ENCODE measurements at places on chromosomes 7 and 10.

- no peak for DNase-seq
Observed at GRCh38 chr7:6579446-6579845, 2.2 kb downstream of the ZDHHC4 start.

- peak; percentile 69 for DNase-seq
Observed at GRCh38 chr7:74449809-74450397, 3.8 kb upstream of the GTF2IRD1 start.

DNA sequence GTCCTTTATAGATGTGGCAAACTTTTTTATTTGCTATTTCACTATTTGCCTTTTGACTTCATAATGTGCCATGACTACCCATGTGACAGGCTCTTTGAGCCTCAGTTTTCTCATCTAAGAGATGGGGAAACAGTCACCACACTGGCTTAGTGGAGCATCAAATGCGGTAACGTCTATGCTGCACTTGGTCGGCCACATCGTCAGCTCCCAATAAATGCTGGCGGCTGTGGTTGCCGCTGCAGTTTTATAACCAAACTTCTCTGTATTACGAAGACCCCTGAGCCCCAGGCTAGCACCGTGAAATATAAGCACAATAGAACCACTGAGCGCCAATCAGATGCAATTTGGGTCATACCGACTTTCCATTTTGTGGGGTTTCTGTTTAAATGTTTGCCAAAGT, 56.2 kb downstream of the PARP12 start:
- no peak for DNase-seq

GRCh38 chr7:158325530-158326381, 261.9 kb downstream of the PTPRN2 start:
- DNase-seq: no peak

Data from CD4-positive, alpha-beta T cell treated with Interleukin-1 beta for 1 hour (primary cell).